Fibroblast of skin of left quadriceps (primary cell): ENCODE measurements at places on chromosomes 12 and 14.

DNA sequence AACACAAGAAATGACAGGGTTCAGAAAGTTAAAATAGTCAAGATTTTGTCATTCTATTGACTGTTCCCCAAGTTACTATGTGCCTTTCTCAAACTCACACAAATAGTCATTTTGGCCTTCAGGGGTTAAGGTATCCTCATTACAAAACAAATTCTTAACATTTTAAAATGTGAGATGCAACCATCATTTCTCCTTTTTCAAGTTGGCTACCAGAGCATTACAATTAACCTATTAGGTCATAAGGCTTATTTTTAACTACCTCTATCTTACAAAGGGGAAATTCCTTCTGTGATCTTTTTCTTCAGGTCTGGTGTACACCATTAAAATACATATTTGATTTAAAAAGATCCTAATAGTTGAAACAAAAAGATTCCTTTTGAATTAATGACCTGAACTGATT lies 61.2 kb downstream of the SLC38A1 start:
- no peak for DNase-seq

DNA sequence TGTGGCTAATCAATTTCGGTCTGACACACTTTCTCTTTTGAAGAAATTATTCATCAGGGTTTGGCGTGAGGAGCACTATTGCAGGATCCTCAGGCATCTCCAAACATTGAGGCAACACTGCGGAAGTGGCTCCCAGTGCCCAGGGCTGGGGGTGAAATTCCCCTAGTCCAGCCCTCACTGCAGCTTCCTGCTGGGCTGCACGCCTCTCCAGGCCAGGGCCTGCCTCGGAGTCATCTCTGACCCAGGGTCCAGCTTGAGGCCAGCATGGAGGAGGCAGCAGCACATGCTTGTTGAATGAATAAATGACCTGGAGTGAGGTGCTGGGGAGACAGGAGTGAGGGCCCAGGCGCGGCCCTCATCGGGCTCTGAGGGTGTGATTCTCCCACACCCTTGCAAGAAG lies 36.0 kb upstream of the TDRD9 start:
- DNase-seq = no peak

GRCh38 chr14:99562856-99563748 lies 40.9 kb downstream of the CCDC85C start:
- DNase-seq = no peak

- no peak for DNase-seq
These were observed 90.1 kb downstream of the HELB start for GRCh38 chr12:66392266-66392915.

GRCh38 chr14:67575684-67576083 lies 24.4 kb downstream of the PIGH start:
- DNase-seq = no peak

GRCh38 chr12:96040305-96041133 lies 5.1 kb upstream of the LTA4H start:
- DNase-seq = no peak

DNA sequence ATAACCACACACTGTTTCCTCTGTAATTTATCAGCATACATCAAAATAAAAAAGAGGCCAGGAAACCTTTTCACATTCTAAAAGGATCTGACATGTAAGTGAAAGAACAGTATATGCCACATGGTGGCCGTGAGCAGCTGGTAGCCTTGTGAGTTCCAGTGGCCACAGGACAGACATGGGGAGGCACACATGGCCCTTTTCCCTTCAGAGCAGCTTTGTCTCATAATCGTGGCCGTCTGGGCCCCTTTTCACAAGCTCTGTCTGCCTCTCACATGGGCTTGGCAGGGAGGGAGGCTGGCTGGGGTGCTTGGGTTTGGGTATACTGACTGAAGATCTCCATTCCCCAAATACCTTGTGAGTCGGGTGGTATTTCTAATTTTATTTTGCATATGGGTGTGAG lies 1.5 kb upstream of the ZDHHC22 start:
- no peak for DNase-seq

- peak; percentile 77 for DNase-seq
These were observed 103.8 kb downstream of the OSBPL8 start for GRCh38 chr12:76455582-76456345.

DNA sequence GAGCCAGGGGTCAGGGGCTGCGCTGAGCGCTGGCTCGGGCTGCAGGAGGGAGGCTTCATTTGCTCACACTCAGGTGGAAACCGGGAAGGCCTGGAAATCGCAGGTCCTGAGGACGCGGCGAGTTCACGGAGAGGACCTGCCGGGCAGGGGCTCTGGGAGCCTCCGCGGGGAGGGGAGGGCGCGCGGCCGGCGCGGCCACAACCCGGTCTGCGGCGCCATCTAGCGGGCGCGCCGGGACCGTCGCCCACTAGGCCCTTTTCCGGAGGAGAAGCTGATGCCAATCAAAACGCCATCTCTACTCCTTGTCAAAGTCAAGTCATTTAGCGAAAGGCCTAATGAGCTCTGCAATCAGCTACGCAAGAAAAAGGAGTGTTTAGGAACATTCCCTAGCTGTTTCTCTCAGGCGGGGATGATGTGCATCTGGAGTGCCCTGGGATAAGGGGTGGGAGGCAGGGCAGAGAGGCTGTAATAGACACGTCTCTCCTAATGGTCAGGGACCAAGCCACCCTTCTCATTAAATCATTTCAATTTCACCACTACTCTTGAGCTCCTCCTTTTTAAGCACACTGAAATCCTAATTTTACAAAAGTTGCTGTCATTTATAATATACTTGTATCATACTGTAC lies 885.8 kb upstream of the TMEM132C start:
- no peak for DNase-seq

DNA sequence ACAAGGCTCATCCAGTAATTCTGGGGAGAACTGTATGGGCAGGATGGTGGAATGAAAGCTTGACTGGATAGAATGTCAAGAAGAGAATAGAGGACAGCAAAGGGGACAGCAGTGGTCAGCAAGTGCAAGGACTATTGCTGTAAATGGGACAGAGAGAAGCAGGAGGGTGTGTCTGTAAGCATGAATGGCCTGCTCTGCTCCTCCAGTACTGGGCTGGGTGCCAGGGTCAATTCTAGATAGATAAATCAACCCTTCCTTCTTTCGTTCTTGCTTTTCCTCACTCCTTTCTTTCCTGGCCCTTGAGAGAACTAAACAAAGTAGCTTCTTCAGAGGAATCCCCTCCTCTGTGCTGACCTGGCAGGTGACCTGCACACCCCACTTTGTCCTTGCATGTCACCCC lies 1019.2 kb downstream of the BCL11B start:
- no peak for DNase-seq

DNA sequence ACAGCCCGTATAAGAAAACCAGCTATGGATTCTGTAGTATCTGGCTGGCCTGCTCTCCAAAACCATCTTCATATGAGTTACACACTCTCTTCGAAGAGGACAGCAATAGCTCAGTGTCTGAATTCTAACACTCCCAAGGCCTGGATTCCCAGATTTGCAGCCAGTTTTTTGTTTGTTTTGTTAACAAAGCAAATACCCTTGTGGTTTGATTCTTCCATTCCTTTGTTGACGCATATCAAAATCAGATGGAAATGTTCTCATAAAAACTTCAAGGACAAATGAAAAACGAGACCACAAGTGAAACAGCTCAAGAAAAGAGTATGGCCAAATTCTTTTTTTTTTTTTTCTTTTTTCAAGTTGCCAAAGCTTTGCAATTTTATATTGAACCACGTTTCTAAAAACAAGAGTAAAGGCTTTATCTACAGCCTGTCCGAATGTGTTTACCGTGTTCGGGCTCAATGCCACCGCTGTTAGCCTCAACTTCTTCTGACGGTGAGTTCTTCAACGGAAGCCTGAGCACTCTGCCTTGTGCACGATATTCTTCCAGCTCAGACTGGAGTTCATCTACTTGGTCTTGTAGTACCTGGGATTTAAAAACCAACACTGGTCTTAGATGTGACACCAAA lies 67.5 kb downstream of the NIN start:
- peak; percentile 98 for DNase-seq

GRCh38 chr14:68462683-68463082 lies 330.2 kb downstream of the ZFP36L1 start:
- DNase-seq = no peak
